ENCODE measurements at places on chromosomes 13 and 19. TPM values are rescaled to one million over a fixed set of nuclear protein-coding genes. Genes with fewer than 3 reads are reported as not detected.

DNA sequence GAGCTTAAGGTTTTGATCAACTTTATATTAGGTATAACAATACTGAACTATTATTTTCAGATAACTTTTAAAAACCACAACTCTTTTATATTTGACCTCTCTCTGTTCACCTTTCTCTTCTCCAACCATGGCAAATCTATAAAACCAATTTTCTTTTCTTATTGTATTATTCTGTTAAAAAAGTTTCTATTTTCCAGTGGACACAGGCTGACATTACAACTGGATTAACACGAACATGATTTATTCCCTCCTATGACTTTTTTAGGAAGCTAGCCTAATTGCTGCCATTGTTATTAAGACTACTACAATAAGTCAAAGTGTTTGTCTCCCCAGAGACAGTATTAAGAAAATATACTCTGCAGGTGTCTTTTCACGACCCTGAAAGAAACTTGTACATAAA, 2291.1 kb upstream of the PCDH20 start:
- no peak for ATAC-seq

WDR18 gene
- 41.2 TPM for total RNA-seq

- no peak for ATAC-seq
These were observed 142.9 kb upstream of the SERP2 start for GRCh38 chr13:44230736-44231135.

B3GNT8 gene
- total RNA-seq, result 40.4 TPM

DNA sequence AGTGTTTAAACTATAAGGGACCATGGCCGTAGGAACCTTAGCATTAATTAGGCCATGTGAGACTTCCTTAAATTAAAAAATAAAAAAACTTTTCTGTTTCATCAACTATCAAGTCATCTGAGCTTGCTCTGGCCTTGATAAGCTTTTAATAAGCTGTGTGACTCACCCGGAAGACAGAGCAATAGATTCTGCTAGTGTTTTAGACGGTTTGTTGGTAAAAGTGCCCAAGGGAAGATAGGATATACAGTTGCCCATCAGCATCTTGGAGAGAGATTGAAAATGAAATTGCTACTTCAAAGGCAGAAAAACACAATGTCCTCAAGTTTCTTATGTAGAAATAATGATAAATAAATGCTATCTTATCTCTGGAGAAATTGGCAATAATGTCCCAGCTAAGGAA, 31.2 kb upstream of the RCBTB2 start:
- ATAC-seq, result peak; percentile 41

POP4 gene
- 49.3 TPM for total RNA-seq

GRCh38 chr13:22757530-22758120, 423.2 kb upstream of the SGCG start:
- ATAC-seq, result no peak

- no peak for ATAC-seq
These were observed 1.2 kb downstream of the KCNRG start for GRCh38 chr13:50016444-50016843.

GRCh38 chr19:29450812-29451211, 75.0 kb upstream of the VSTM2B start:
- ATAC-seq, result no peak

DNA sequence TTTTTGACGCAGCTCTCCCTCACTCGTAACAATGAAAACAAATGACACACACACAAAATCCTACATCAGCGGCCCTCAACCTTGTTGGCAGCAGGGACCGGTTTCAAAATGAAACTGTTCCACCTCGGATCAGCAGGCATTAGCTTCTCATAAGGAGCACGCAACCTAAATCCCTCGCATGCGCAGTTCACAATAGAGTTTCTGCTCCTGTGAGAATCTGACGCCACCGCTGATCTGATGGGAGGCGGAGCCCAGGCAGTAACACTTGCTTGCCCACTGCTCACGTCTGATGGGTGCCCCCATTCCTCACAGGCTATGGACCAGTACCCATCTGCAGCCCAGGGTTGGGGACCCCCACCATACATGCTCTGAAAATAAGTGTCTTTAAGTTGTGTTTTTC, 43.4 kb downstream of the DHRS12 start:
- no peak for ATAC-seq

DNA sequence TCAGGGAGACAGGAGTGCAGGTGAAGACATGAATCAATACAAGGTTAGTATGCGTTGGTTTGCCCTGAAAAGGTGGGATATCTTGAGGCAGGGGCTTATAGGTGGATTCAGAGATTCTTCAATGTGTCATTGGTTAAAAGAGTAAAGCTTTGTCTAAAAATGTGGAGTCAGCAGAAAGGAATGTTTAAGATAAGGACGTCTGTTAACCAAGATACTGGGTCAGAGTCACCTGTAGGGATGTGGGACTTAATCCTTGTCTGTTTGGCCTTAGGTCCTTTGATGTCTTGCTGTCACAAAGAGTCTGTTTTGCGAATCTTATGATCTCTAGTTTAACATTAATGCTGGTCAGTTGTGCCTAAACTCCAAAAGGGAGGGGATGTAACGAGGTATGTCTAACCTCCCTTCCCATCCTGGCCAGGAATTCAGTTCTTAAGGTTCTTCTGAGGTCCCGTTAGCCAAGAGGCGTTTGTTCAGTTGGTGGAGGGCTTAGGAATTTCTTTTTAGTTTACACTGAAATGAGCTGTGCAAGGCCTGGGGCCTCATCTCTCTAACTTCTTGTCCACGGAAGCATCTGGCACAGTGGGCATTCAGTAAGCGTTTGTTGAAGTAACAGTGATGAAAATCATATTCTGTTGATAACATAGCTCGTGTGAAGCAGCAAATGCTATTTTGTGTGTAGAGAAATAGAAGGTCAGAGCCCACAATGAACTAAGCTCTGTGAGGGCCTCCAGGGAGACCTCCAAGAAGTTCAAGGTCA, 96.2 kb upstream of the RNF113B start:
- no peak for ATAC-seq

DNA sequence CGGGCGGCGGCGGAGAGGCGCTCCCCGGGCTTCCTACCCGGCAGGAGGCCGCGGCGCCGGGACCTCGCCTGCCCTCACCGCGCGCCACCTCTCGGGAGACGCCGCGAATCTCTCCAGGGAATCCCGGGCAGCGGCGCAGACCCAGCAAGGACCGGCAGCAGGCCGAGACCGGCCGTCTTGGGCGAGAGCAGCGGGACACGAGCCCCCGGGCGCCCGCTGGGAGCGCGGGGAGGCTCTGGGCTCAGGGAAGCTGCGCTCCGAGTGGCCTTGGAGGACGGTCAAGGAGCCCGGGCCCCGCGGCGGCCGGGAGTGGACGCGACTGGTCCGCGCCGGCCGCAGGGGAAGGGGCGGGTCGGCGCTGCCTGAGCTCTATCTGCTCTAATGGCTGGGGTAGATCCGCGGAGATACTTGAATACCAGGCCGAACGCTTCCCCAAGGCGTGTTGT, 14.7 kb downstream of the CDX2 start:
- ATAC-seq, result peak; percentile 15

GRCh38 chr19:13206587-13206986, 56.4 kb downstream of the IER2 start:
- ATAC-seq, result no peak

DNA sequence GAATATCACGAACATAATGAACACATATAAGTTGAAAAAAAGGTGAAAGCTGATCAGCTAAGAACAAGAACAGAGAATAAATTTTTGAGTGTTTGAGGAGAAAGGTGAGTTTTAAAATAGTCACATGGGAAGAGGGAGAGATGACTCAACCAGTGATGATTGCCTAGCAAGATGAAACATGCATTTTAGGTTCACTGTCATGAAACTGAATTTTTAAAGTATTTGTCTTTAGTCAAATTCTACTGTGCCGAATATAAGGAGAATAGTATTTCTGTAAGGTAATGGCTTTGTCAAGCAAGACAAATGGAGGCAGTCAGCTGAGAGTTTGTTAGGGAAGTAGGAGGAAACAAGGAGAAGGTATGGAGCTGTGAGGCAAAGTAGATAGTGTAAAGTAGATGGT, 2557.4 kb downstream of the PCDH9 start:
- no peak for ATAC-seq

SIGLEC9 gene
- 0.48 TPM for total RNA-seq

GRCh38 chr19:51689751-51690453, 3.2 kb upstream of the SPACA6 start:
- ATAC-seq, result no peak

GRCh38 chr13:46605825-46606554, 53.0 kb downstream of the LRCH1 start:
- no peak for ATAC-seq

PEG3 gene
- 1.4 TPM for total RNA-seq

NKPD1 gene
- total RNA-seq, result 1.00 TPM

DNA sequence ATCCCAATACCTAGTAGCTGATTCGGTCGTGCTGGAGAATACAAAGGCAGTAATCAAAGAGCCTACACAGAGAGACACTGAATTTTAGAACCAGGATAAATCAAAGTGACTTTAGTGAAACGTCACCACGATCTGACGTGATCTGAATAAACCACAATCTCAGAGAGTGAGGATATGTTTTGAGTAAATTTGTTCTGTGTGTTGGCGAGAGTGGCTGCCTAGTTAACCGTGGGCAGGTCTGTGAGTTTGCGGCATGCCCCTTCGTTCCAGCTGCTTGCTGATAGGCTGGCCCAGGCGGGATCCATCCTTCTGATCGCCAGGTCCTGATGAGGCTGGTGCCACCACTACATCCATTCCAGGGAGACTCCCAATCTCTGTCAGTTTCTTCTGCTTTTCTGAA, 40.4 kb downstream of the LRCH1 start:
- no peak for ATAC-seq

DNA sequence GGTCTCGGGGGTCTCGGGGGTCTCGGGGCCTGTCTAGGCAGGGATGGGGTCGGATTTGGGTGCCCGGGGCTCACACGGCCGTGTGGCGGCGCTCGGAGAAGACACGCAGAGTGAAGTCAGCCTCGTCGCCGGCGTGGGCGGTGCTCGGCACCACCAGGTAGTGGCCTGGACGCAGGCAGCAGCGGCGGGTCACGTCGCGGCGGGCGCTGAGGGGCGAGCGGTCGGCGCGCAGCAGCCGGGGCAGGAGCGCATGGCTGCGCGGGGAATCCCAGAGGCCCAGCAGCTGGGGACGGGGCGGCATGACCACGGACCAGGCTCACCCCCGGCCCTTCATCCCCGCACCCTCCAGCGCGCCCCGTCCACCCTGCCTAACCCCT, 8.2 kb downstream of the CAPN12 start:
- ATAC-seq, result peak; percentile 30

ZNF331 gene
- total RNA-seq, result 4.6 TPM

AP1M2 gene
- total RNA-seq, result 61.5 TPM

DNA sequence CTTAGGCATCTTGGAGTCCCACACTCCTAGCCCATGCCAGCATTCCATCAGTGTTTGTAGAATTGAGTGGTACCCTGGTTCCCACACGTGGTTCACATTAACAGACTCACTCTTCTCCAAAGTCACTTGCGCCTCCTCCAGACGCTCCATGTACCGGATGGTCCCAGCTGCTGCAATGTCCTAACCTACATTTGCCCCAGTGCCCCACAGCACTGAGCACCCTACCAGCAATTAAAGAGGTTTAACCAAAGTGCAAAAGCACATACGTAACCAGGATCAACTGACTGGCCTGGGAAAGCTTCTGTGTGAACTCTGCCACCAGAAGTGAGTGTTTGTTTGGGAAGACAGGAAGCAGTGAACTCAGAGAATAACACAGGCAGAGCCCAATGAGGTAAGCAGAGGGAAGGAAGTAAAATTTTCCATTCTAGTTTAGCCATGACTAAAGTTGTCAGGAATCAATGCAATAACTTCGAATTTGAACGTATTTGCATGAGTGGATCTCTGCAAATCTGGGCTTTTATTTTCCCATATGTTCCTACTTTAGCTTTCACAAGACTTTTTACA, 7.3 kb upstream of the MEDAG start:
- peak; percentile 66 for ATAC-seq

DNA sequence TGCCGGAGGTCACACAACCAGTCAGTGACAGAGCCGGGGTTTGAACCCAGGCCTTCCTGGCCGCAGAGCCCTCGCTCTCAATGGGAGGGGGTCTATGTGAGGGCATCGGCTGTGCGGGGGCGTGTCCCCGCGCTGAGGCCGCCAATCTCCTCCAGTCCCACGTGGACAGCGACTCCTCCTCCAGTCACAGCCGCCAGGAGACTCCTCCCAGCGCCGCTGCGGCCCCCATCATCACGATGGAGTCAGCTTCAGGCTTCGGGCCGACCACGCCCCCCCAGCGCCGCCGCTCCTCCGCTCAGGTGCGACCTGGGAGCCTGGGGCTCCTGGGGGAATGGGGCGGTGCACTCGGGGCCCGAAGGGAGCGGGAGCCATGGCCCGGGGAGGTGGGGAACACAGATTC, 6.0 kb downstream of the SPRED3 start:
- peak; percentile 34 for ATAC-seq

GRCh38 chr13:97433727-97434396, at the start of gene RAP2A:
Gene RAP2A, plus strand, starts transcription at chr13:97434169. Its CDS starts 302 bp downstream, at chr13:97434471.
- ATAC-seq, result peak; percentile 80

DNA sequence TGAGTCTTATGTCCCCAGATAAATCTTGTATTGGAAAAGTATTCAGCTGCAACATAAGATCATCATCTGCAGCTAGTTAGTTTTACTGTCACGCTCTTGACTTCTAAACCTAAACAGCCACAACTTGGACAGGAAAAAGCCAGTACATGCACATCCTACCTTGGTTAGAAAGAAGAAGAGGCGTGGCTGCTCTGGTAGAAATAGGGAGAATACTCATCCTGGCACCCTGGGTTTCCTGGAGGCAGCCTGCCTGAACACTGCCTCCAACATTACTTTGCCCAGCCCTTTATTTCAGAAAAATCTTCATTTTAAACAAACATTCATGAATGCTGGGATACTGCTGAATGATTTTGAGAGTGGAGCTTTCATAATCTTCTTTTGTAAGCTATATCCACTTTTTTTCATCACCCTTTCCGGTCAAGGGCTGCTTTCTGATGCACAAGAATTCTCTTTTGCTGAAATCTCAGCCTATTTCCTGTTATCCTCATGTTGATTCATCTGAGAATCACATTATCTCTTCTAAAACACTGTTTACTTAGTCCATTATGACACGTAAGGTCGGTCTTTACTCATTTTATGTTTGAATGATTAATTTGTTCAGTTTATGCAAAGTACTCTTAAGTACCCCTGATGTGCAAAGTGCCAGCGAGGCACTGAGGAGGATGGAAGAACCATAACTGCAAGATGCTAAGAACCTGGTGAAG, 55.2 kb downstream of the STARD13 start:
- ATAC-seq, result no peak

ZNF763 gene
- total RNA-seq, result 0.96 TPM

ZNF524 gene
- 20.1 TPM for total RNA-seq

- ATAC-seq, result no peak
These were observed 37.6 kb downstream of the ACTN4 start for GRCh38 chr19:38684862-38685665.

DNA sequence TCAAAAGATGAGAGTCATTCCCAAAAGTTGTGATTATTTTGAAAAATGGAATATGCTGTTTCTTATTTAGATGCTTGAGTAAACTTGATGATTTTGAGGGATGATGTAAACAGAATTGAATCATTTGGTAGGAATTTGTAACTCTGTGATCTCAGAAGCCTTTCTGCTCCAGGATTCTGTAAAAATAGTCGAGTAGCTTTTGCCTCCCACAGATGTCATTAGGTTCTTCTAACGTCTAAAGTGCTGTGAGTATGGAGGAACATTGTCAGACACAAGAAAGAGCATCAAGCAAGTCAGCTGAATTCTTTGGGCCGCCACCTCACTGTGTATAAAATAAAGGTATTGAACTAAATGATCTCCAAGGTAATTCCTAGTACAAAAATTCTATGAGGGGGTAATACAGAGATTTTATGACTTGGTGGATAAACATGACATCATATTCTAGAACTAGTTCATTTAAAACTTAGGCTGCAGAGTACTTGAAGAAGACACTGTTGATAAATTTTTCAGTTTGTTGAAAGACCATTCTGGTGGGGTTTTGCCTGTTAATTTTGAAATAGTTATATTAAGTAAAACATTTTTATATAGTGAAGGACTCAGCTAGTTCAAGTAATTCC, 1.4 kb upstream of the GPR183 start:
- no peak for ATAC-seq

GRCh38 chr19:30682146-30682998, 310.2 kb downstream of the ZNF536 start:
- no peak for ATAC-seq
